CD4-positive, alpha-beta T cell (primary cell): ENCODE measurements at places on chromosomes 6 and 20.

- no peak overlapping the region for H3K27ac ChIP-seq
- DNase-seq: no peak
- H3K36me3 ChIP-seq: no peaks in the 10 kb centered on the region
- no peaks in the 10 kb centered on the region for H3K4me1 ChIP-seq
- no peak overlapping the region for H3K4me3 ChIP-seq
These were observed 27.8 kb downstream of the CCN2 start for GRCh38 chr6:131923356-131923755.

GRCh38 chr6:121434037-121434770, 1.2 kb upstream of the GJA1 start:
- no peaks in the 10 kb centered on the region for H3K36me3 ChIP-seq
- peaks cover 17% of the 10 kb centered on the region for H3K4me1 ChIP-seq
- H3K27me3 ChIP-seq: peaks cover 19% of the 10 kb centered on the region
- H3K27ac ChIP-seq: no peak overlapping the region
- no peak overlapping the region for H3K4me3 ChIP-seq

GRCh38 chr6:125866433-125866832, 75.7 kb downstream of the NCOA7 start:
- H3K27ac ChIP-seq: no peak overlapping the region
- H3K27me3 ChIP-seq: no peaks in the 10 kb centered on the region
- no peaks in the 10 kb centered on the region for H3K4me1 ChIP-seq

DNA sequence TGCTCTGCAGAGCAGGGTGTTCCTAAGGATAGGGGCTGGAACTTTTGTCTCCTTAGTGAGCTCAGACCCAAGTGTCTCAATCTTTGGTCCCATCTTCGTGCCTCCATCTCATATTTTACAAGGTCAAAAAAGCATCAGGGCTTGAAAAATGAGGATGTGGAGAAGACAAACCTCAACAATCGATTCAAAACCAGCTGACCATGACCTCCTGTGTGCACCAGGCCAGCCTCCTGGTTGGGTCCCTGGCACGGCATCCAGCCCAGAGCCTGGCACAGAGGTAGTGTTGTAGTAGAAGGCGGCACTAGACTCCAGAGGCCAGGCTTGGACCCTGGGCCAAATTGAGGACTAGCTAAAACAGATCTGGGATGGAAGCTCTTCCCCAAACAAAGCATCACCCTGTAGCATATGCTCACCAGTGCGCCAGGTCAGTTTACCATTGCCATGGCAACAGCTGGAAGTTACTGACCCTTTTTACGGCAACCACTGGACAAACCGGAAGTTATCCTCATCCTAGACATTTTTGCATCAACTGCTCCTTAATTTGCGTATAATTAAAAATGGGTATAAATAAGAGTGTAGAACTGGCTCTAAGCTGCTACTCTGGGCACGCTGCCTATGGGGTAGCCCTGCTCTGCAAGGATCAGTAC, 69.3 kb upstream of the BLCAP start:
- no peak overlapping the region for H3K27ac ChIP-seq
- no peaks in the 10 kb centered on the region for H3K36me3 ChIP-seq
- no peak for DNase-seq
- H3K4me1 ChIP-seq: no peaks in the 10 kb centered on the region
- no peak overlapping the region for H3K4me3 ChIP-seq
- H3K27me3 ChIP-seq: no peaks in the 10 kb centered on the region

GRCh38 chr20:4325548-4326187, 310.3 kb upstream of the RNF24 start:
- H3K4me1 ChIP-seq: no peaks in the 10 kb centered on the region
- H3K4me3 ChIP-seq: no peak overlapping the region
- no peak overlapping the region for H3K27ac ChIP-seq
- H3K27me3 ChIP-seq: peaks cover 7% of the 10 kb centered on the region

DNA sequence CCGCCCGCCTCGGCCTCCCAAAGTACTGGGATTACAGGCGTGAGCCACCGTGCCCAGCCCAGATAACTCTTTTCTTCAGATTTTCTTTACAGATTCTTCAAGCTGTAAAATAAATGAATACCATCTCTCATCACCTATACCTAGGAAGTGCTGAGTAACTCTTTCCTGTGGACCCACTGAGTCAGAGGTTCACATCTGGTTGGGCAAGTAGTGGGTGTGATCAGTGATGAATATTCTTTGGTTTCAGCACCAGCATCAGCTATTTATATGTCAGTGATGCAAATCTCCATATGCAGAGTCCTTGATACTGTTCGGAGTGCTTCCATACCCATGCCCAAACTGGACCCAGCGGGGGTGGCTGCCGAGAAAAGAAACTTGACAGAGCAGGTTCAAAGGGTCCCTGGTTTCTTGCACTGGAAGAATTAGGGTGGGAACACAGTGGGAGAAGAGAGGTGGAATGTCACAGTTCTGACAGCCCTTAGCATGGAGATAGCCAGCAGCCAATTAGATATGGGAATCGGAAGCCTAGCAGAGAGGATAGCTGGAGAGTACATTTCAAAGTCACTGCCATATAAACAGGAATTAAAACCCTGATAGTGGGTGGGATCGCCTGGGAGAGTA, 64.9 kb upstream of the DDR1 start:
- H3K36me3 ChIP-seq: peaks cover 15% of the 10 kb centered on the region
- no peak for DNase-seq
- H3K27me3 ChIP-seq: no peaks in the 10 kb centered on the region
- peaks cover 34% of the 10 kb centered on the region for H3K4me1 ChIP-seq

DNA sequence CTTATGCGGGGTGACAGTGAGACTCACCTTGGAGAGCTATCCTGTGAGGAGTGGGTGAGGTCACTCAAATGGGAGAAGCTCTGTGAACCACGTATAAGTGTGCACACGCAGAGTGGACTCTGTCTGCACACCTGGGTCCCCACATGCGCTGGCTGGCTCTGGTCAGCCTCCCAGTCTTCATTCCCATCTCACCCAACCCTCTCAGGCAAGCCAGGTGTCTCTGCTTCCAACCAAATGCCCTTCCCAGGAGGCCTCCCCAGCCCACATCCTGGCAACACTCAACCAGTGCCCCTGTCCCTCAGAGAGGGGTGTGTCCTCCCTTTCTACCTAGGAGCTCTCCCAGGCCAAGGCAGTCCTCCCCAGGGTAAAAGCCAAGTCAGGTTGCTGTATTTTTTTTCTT, 8.0 kb upstream of the PI16 start:
- H3K36me3 ChIP-seq: no peaks in the 10 kb centered on the region
- peaks cover 24% of the 10 kb centered on the region for H3K4me1 ChIP-seq
- no peaks in the 10 kb centered on the region for H3K27me3 ChIP-seq
- no peak overlapping the region for H3K27ac ChIP-seq
- no peak overlapping the region for H3K4me3 ChIP-seq
- DNase-seq: no peak

GRCh38 chr6:90397929-90398674, 101.5 kb upstream of the BACH2 start:
- H3K27ac ChIP-seq: no peak overlapping the region
- H3K27me3 ChIP-seq: no peaks in the 10 kb centered on the region
- H3K4me3 ChIP-seq: no peak overlapping the region
- peak; percentile 88 for DNase-seq

GRCh38 chr6:145890422-145890821, 73.7 kb downstream of the SHPRH start:
- no peak for DNase-seq
- H3K27ac ChIP-seq: no peak overlapping the region
- no peaks in the 10 kb centered on the region for H3K4me1 ChIP-seq
- peaks cover 43% of the 10 kb centered on the region for H3K36me3 ChIP-seq
- no peaks in the 10 kb centered on the region for H3K27me3 ChIP-seq

- H3K36me3 ChIP-seq: no peaks in the 10 kb centered on the region
- H3K27me3 ChIP-seq: peaks cover 5% of the 10 kb centered on the region
- peaks cover 26% of the 10 kb centered on the region for H3K4me1 ChIP-seq
These were observed 50.7 kb downstream of the MRPL14 start for GRCh38 chr6:44076356-44077213.

- H3K36me3 ChIP-seq: peaks cover 2% of the 10 kb centered on the region
- no peaks in the 10 kb centered on the region for H3K4me1 ChIP-seq
- H3K27ac ChIP-seq: no peak overlapping the region
- H3K4me3 ChIP-seq: no peak overlapping the region
- DNase-seq: no peak
These were observed 12.2 kb downstream of the LYRM4 start for GRCh38 chr6:5248302-5249098.

- no peak for DNase-seq
- H3K4me3 ChIP-seq: no peak overlapping the region
- H3K27ac ChIP-seq: no peak overlapping the region
- no peaks in the 10 kb centered on the region for H3K27me3 ChIP-seq
These were observed 157.5 kb downstream of the TRMT11 start for GRCh38 chr6:126143761-126144251.

DNA sequence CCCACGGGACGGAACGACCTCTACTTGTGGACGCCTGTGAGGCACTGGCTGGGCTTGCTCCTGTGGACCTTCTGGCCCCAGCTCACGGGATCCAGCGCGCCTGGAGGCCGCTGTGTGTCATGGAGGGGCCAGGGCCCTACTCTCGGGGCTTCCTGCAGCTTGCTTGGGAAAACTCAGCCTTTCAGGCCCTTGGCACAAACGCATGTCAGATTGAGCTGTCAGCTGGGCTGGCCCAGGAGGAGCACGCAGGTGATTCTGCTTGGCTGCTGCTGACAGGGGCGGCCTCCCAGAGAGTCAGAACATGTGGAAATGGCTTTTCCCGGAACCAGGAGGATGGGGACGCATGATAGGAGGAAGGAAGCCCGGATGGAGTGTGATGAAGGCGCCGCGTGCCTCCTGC, 39.7 kb downstream of the TMEM181 start:
- no peaks in the 10 kb centered on the region for H3K4me1 ChIP-seq
- no peaks in the 10 kb centered on the region for H3K27me3 ChIP-seq
- H3K27ac ChIP-seq: no peak overlapping the region
- no peak for DNase-seq
- H3K4me3 ChIP-seq: no peak overlapping the region
